ENCODE measurements at places on chromosomes 1 and 21. TPM values are rescaled to one million over a fixed set of nuclear protein-coding genes. Genes with fewer than 3 reads are reported as not detected.

- no peak for DNase-seq
These were observed 691.1 kb downstream of the MATN1 start for GRCh38 chr1:30032302-30032701.

- DNase-seq: no peak
These were observed 40.6 kb upstream of the TSPEAR start for GRCh38 chr21:44751799-44752636.

GRCh38 chr1:6667139-6667538 is 34.5 kb downstream of the DNAJC11 start:
- no peak for DNase-seq

- no peak for DNase-seq
These were observed 159.8 kb downstream of the TGFBR3 start for GRCh38 chr1:91725989-91726721.

The ADGRB2 gene
- total RNA-seq: 13.8 TPM

The HSPA6 gene
- total RNA-seq: 1.8 TPM

Data from right cardiac atrium (tissue), 5 donors.